ENCODE measurements at places on chromosomes 3 and 15.

GRCh38 chr3:149475451-149476060 is 1.1 kb downstream of the TM4SF4 start:
- DNase-seq, result no peak

DNA sequence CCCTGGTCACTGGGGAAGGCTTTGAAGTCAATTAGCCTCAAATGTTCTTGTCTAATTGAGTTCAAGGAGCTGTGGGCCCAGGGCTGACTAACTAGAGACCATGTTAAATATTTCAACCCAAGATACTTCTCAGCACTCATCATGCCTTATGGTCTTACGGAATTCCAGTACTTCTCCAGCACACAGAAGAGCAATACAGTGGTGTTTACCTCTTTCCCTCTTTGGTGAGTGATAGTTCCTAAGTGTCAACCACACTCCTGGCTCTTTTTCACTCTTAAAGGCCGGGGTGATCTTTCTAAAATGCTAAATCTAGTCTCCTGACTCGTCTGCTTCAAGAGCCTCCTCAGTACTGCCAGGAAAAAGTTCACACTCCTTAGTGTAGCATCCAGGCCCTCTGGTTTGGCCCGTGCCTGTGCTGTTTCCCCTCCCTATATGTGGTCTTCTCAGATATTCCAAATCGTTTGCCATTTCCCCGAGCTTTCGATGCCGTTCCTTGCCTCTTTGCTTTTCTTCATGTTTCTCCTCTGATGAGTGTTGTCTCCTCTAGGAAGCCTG is 4.7 kb downstream of the MYZAP start:
- DNase-seq, result no peak

GRCh38 chr15:47769166-47769565 is 51.9 kb downstream of the SEMA6D start:
- DNase-seq, result no peak

DNA sequence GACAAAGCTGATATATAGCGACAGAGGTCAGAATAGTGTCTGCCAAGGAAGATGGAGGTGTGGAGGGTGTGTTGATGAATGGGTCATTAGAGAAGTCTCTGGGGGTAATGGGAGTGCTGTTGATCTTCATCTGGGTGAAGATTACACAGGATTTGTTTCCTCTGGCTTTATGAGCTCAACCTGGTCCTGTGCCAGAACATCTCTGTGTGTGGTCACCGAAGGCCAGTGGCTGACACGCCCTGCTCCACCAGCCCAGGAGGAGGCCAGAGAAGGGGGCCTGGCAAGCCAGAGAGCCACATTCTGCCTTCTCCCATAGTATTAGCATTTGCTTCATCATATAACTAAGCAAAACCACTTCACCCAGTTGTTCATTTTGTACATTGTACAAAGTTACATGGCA is 121.1 kb downstream of the ZNF621 start:
- no peak for DNase-seq

DNA sequence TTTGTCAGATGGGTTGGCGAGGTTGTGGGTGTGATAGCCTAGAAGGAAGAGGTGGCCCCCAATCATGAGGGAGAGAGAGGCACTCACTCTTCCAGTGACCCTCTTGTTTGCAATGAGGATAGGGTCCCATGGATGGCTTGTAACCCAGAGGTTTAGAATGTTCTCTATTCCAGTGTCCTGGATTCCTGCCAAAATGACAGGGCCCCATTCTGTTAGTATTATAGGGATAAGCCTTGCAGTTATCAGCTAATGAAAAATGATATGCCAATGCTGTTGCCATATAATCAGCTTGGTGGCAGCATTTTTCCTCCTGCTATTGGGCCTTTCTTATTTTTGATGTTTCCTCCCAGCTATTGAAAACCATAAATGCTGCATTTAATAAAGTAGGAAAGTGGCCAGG is 23.3 kb upstream of the SENP7 start:
- no peak for DNase-seq

DNA sequence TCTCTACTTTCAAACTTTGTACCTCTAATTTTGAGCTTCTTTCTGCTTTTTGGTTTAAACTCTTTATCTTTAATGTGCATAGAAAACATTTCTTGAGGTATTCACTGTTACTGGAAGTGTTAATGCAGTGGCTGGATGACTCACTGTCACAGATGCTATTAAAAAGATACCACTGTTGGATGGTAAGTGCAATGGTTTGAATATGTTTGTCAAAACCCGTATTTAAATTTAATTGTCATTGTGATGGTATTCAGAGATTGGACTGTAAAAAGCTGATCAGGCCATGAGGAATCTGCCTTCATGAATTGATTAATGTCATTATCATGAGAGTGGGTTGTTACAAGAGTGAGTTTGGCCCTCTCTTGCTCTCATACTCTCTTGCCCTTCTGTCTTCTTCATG is 70.6 kb downstream of the AP4E1 start:
- DNase-seq, result no peak

- no peak for DNase-seq
These were observed 147.6 kb downstream of the TIGIT start for GRCh38 chr3:114441386-114441785.

GRCh38 chr3:186172353-186172752 is 63.5 kb upstream of the ETV5 start:
- DNase-seq, result no peak

GRCh38 chr15:38726187-38726586 is 161.6 kb upstream of the RASGRP1 start:
- no peak for DNase-seq

- DNase-seq, result no peak
These were observed 40.0 kb downstream of the MYO9A start for GRCh38 chr15:72077950-72078349.

- no peak for DNase-seq
These were observed 14.5 kb upstream of the CFAP20DC start for GRCh38 chr3:59064276-59064675.

GRCh38 chr3:38227989-38228388 is 37.6 kb upstream of the SLC22A13 start:
- DNase-seq, result no peak

- peak; percentile 97 for DNase-seq
These were observed at the start of the genes LSM3 and XPC for GRCh38 chr3:14178247-14179113. LSM3 (plus strand) TSS chr3:14178817; CDS start chr3:14178861, 44 bp downstream. XPC (minus strand) TSS chr3:14178601; CDS start chr3:14178568, 33 bp downstream.

DNA sequence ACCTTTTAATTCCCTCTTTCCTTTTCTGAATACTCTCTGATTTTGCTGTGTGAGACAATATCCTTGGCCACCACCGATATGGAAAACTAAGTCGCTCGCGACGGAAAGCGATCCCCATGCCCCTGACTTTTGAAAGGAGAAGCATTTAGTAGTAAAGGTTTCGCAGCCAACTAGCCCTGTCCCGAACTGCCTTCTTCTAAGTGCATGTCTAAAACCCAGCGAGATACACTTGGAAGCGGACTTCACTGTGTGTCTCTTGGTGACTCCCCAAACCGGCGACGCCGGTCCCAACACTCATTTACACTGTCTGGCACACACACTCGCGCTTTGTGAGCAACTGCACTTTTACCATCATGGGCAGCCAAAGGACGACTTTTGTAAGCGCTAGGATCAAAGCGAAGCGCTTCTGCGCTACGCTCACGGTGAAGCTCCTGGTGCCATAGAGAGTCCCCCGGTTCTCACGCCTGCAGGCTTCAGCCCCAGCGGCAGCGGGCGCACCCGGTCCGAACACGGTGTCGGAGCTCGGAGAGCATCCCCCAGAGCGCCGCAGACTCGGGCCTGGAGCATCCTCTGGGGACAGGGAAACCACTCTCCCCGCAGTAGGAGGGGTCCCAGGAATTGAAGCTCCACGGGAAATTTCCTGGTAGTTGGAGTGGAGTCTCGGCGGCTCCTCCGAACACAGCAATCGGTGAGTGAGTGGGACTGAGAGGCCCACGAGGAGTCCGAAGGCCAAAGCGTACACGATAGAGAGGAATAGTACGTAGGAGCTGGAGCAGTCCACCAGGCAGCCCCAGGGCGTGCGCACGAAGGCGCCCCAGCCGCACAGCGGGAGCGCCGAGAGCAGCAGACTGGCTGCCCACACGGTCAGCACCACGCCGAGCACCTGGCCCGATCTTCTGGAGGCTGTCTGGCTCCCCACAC is 1.4 kb downstream of the GPR149 start:
- no peak for DNase-seq

DNA sequence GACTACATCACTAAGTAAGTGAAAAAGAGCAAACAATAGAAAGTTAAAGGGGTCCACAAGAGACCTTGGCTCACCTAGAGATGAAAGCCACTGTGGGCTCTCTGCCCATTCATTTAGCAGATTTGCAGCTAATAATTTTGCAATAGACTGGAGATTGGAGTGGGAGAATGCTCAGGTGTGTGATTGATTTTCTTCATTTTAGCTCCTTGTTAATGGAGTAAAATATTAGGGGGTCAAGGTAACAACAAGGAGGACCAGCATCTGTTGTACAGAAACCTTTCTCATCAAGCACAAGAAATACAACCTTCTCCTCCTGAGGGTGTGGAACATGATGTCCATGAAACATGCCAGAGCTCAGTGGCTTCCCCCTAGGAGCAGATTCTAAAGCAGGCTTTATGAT is 63.2 kb downstream of the TMEM266 start:
- no peak for DNase-seq

- no peak for DNase-seq
These were observed 587.9 kb downstream of the GBE1 start for GRCh38 chr3:81173514-81173913.

- DNase-seq, result no peak
These were observed 13.0 kb downstream of the MRPL46 start for GRCh38 chr15:88454236-88454635.

DNA sequence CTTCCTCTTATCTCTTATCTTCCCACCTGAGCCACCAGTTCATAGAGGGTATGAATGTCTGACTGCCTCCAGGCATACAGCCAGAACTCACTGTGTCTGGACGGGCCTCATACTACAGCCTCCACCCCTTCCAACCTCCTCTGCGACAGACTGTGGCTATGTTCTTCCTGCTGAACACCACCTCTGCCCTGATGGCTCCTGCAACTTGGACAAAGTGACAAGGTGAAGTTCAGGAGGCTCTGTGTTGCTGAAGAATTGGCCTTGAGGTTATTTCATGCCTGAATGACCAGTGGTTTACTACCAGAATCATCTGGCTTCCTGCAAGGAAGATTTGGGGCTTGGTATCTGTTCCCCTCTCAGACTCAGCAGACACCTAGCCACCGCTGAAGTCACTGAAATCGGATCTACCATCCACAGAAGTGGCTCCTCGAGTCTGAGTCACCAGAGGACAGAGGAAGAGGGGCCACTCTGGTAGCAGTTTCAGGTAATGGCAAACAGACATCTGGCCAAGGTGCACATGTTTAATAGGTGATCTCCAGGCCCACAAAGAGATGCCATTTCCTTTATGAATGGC is 14.2 kb upstream of the ULK3 start:
- no peak for DNase-seq

DNA sequence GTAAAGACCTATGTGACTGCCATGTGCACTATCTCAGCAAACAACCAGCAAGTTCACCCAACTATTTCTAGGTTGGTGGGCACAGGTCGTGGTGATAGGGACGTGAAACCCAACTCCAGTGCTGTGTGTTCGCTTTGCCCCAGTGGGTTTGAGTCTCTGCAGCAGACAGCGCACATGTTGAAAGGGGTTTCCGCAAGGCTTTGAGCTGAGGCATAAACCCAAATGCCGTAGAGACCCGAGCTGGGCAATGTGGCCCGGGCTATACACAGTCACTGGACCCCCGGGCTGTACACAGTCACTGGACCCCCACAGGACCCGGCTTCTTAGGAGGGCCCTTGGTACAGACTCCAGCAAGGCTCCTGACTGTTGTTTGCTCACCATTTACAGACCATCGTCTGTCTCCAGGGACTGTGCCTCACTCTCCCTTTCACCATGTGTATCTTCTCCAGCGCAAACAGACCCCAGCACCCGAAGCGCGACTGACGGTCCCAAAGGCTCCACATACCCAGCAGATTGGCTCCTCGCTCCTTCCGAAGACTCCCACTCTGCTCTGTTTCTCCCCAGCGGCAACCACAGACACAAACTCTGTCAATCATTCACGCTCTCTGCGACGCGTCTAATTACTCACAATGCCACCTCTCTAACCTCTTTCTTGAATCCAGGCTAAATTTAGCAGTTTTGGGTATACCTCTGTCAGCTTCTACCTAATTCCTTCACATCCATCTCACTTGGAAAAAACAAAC is 31.2 kb downstream of the PCSK6 start:
- no peak for DNase-seq

DNA sequence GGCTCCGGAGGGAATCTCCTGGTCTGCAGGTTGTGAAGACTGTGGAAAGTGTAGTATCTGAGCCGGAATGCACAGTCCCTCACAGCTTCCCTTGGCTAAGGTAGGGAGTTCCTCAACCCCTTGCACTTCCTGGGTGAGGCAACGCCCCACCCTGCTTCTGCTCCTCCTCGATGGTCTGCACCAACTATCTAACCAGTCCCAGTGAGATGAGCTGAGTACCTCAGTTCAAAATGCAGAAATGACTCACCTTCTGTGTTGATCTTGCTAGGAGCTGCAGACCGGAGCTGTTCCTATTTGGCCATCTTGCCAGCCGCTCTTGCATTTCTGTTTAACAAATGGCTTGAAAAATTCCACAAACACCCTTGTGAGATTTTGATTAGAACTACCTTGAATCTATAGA is 156.1 kb downstream of the STXBP5L start:
- DNase-seq, result no peak

GRCh38 chr3:139443186-139443585 is 33.1 kb downstream of the RBP2 start:
- no peak for DNase-seq

- no peak for DNase-seq
These were observed 16.1 kb downstream of the POU1F1 start for GRCh38 chr3:87260270-87260669.

- DNase-seq, result no peak
These were observed 3.3 kb downstream of the LIPH start for GRCh38 chr3:185549122-185549521.

GRCh38 chr15:49848282-49848724 is 227.5 kb downstream of the DTWD1 start:
- DNase-seq, result no peak

- DNase-seq, result no peak
These were observed 38.1 kb upstream of the NECTIN3 start for GRCh38 chr3:111033470-111034050.

DNA sequence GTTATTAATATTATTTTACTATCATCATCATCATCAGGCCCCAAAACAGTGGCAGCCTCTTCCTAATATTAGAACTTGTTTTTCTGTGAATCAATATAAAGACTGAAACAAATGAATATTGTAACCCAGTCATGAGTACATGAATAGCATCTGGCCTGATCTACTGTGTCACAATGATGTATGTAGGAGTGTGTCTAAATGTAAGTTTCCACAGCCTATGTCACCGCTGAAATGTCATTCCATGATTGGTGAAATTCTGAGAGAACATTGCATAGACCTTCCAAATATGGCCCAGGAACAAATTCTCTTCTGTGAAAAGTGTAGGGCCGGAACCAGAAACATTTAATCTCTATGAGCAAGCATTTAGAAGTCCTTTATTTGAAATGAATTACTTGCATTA is 20.6 kb upstream of the C3orf49 start:
- no peak for DNase-seq

DNA sequence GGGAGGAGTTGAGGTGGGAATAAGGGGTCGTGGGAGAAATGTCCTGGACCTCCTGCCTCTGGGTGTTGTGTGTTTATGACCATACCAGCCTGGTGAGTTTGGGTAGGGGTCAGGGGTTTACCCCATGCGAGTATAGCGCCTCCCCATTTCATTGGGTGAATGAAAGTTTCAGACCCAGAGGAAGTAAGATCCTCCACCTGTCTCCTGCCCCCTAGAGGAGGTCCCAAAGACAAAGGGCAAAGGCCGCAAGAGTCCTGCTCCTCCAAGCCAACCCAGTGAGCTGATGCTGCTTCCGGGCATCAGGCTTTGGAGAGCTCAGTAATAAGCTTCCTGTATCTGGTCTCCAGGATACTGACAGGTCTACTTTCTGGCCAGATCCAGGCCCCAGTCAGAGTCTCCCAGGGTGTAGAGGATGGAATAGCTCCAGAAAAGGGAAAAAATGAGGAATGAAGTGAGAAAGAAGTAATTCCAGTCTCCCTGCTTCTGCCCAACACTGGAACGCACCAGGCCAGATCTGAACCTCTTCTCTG is 6.4 kb upstream of the TBC1D21 start:
- DNase-seq, result no peak
